GM12864 (cell line): ENCODE measurements at places on chromosomes 7 and 10.

- no peak for DNase-seq
Observed at GRCh38 chr10:109966961-109967738, 40.6 kb upstream of the ADD3 start.

DNA sequence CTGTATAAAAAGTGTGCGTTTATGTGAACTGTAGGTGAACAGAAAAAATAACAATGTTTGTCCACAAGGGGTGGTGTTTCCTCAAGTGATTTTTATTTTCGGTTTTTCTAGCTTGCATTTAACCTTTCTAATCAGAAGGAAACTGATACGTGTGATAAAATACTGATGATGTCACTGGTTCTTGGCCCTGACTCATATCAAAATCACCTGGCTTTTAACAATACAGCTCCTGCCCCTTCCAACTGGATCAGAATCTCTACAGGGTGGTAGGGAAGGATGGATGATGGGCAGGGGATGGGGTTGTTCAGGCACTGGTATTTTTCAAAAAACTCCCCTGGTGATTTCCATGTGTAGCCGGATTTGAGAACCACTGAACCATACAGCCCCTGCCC, 10.9 kb downstream of the NPFFR1 start:
- peak; percentile 60 for DNase-seq

- DNase-seq = no peak
Observed at GRCh38 chr10:124168991-124169802, 75.8 kb upstream of the CHST15 start.

DNA sequence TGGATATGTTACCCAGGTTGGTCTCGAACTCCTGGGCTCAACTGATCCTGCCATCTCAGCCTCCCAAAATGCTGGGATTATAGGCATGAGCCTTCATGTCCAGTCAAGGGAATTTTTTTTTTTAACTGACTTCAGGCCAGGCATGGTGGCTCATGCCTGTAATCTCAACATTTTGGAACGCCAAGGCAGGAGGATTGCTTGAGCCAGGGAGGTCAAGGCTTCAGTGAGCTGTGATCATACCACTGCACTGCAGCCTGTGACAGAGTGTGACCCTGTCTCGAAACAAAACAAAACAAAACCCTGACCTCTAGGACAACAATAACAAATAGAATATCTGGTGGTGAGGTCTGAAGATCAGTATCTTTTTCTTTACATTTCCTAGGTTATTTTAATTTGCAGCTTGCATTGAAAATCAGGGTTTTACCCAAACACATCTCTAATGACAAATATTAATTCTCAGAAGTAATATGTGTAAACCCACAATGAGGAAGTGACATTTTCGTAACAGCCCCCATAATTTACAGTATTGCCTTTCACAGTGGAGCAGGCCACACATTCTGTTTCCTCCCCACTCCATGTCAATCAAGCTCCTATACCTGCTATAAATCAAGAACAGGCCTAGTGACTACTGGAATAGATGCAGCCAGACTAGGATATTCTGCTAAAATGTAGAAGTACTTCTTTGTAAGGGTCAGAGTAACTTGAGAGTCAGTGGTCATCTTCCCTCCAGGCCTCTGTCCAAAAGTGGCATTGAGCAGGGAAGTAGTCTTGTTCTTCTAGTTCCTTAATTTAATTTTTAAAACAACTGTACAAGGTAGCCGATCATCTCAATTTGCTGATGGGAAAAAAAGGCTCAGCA, 43.3 kb upstream of the ECHDC3 start:
- DNase-seq = peak; percentile 68

DNA sequence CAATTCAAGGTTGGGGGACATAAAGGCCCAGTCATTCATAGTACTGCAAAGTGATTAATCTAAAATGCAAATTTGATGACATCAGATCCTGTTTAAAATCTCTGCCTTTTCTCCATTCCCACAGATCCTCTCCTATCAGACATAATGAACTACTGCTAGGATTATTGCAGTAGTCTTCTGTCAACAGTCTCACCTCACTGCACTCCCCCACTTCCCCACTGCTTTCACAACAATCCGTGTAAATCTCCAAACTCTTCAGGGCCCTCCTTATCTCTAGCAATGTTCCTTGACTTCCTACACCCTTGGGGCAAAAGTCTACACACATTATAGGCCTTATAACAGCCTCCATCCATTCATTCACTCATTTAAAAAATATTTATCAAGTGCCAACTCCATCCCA, 112.4 kb downstream of the KBTBD2 start:
- no peak for DNase-seq

DNA sequence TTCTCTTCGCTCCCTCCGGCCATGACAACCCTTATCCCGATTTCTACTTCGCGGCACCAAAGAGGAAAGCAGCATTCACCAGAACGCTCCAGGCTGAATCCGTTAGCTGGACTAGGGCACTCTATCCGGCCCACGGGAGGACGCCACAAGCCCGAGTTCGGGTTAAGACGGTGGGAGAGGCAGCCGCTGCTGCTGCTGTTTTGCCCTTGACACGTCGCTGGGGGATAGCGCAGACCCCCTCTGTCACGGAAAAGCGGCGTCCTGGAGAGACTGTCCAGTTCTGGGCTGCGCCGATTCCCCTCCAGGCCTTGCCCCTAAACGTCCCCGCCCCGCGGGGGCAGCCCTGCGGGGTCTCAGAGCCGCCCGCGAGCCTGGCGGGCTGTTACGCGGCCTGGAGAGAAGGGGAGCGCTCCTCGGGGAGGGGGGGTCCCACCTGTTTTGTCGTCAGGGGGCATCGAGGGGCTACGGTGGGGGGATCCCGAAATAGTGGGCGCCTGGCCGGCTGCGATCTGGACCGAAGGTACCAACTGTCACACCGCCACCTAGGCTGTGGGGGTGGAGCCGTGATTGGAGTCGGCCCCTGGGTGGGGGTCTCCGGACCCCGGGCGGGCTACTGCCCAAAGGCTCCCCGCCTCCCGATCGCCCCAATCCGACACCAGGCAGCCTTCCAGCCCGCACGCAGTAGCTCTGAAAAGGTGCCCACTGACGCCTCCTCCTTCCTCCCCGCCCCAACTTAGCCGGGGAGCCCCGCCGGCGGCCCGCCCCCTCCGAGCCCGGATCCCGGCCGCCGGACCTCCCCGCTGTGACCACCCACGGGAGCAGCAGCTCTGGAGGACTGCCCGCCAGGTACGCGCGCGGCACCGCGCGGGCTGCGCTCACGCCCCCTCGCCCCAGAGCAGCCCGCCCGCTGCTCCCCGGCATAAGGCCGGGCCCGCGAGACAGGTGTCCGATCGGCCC, 772 bp downstream of the SGMS1 start:
- DNase-seq = no peak

GRCh38 chr10:103890194-103890658, 27.8 kb downstream of the STN1 start:
- DNase-seq = no peak

DNA sequence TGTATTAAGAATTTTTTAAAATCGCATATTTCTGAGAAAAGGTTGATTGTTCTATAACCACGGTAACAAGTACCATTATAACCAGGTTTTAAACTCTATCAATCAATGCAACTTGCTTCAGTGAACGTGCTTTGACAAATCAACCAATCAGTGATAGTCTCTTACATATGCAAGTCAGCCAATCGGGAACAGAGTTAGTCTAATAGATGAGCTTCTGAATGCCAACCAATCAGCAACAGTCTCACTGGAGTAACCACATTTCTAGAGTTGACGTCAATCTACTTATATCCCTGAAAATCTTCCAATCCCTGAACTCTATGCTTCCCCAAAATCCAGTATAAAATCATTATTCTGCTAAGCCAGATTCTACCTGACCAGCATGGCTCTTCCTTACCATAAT, 44.7 kb upstream of the TRUB1 start:
- no peak for DNase-seq

DNA sequence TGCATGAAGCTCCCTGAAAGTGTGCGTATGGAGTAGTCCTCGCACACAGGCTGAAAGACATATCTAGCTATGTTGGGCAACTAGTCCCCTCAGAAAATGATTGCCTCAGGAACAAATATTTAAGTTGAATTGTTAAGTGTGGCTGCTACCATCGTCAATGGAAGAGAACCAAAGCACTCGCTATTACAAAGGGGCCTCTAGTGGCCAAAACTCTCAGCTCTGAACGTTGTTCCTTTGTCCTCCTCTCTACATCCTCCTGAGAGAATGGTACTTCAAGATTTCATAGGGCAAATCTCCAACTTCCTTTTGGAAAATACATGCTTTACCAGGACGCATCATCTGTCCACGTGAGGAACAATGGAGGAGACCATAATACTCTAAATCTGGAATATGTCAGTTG, 209.9 kb downstream of the NRG3 start:
- no peak for DNase-seq

GRCh38 chr10:101967713-101968112, 88.3 kb downstream of the ARMH3 start:
- DNase-seq = no peak

- no peak for DNase-seq
Observed at GRCh38 chr7:133705596-133705995, 421.5 kb upstream of the LRGUK start.

- DNase-seq = peak; percentile 29
Observed at GRCh38 chr10:81019029-81019890, 481.6 kb downstream of the SH2D4B start.

DNA sequence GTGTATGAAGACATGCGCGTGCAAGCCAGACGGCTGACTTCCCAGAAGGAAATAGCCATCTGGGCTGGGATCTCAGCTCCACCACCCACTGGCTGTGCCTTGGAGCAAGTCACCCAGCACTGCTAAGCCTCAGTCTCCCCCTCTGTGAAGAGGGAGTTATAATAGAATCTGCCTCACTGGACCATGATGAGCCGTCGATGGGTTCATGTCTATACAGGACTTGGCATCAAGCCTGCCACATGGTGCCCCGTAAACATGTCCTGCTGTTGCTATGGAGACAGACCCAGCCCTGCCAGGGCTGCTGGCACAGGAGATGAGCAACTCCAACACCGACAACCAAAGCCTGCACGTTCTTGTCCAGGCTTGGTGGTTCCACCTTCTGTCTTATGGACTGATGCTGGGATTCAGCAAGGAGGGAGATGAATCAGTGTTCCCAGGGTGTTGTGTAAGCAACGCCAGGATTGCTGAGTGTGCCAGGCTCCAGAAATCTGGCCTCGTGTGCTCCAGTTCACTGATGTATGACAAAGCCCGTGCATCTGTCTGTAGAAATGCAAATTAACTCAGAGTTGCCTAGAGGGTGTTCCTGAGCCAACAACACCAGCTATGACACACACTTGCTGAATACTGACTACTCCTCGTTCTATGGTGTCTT, 5.6 kb downstream of the GPR15LG start:
- no peak for DNase-seq

DNA sequence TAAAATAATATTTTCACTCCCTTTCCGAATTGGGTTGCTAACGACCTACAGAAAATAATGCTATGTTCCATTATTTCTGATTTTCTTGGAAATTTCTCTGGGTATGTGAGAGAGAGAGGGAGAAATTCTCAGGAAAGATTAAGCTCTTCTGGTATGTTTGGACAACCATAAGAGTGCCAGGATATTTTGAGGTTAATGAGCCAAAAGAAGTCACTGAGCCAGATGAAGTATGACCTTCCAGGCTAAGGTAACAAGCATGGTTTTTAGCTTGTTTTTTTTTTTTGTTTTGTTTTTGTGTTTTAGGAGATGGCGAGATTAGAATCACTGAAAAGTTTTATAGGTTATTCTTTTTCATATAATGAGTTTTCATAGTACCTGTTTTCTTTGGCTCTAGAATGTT, 171.0 kb upstream of the FOXP2 start:
- no peak for DNase-seq

- no peak for DNase-seq
Observed at GRCh38 chr7:157495177-157495553, 158.4 kb downstream of the DNAJB6 start.

DNA sequence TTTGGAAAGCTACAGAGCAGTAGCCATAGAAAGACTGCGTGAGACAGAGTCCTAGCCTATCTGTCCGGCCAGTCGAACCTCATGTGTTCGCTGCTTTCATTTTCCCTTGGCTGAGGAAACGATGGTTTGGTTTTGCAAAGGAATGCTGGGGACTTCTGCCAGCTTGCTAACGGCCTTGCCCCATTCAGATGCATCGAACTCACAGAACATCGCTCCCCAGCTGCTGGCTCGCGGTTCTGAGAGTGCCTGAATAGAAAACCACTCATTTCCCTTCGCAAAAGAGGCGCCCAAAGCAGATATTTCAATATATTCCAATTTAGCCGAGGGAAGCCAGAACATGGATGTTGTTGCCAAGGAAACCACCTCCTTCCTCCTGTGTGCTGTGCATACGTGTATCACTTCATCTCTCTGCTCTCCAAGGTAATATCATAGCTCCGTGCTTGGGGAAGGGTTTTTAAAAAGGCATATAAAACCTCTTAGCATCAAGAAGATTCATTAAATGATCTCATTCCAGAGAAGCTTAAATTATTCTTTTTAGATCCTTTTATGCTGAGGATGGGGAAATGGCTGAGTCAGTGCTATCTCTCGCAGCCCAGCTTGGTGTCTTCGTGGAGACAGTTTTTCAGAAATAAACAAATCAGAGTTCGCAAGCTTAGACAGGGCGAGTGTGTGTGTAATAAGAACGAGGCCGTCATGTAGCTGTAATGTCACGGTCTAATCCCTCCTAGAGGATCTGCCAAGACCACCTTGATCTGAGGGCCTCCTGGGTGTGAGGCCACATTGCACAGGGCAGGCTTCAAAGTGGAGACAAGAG, 215.2 kb downstream of the RPS24 start:
- DNase-seq = no peak

- DNase-seq = no peak
Observed at GRCh38 chr10:71179382-71179781, 33.0 kb upstream of the UNC5B start.

- DNase-seq = no peak
Observed at GRCh38 chr7:5508698-5509097, 85.1 kb upstream of the TNRC18 start.

DNA sequence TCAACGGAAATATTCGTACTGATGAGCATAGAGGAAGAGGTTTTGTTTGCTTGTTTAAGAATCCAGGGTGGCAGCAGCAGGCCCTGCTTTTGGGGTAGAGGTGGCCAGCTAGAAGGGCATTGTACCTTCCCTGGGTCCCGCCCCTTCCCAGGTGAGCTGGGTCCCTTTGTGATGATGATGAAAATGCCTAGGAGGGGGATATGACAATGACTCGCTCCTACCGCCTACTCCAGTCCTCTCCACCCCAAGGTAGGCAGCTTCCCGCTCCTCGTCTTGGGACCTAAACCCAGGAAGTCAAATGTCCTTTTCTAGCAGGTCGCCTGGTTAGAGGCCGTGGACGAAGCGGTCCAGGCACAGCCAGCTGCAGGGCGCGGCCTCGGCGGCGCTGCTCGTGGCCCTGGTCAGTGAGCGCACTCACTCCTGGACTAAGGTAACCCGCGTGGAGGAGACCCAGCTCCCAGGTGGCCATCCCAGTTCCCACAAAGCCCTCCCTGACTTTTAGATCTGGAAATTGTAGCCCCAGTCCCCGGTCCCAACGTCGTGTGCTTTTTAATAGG, 141.4 kb downstream of the LSMEM1 start:
- no peak for DNase-seq

- DNase-seq = no peak
Observed at GRCh38 chr7:121520911-121521310, 124.8 kb upstream of the FAM3C start.

GRCh38 chr7:95517870-95518269, 32.1 kb downstream of the ASB4 start:
- DNase-seq = no peak

GRCh38 chr7:55128693-55129394, 110.0 kb downstream of the EGFR start:
- DNase-seq = no peak
